Fibroblast of skin of left biceps (primary cell): ENCODE measurements at places on chromosomes 4 and X.

- DNase-seq = no peak
These were observed 88.6 kb downstream of the APBB2 start for GRCh38 chr4:41125558-41126311.

- DNase-seq = no peak
These were observed 45.7 kb upstream of the INTU start for GRCh38 chr4:127586922-127587571.

- no peak for DNase-seq
These were observed 605.1 kb downstream of the BCOR start for GRCh38 chrX:39492497-39493162.

DNA sequence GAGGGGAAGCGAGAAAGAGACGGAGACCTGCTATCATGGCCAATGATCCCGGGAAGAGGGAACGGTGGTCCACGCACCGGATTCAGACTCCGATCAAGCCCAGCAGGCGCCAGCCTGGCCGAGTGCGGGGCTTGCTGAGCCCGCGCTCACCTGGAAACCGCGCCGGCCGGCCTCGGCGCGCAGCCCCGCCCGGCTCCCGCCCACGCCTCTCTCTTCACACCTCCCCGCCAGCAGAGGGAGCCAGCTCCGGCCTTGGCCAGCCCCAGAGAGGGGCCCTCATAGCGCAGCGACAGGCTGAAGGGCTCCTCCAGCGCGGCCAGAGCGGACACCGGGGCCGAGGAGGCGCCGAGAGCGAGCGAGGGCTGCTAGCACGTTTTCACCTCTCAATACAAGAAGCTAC is 36.8 kb upstream of the SPANXN2 start:
- no peak for DNase-seq

DNA sequence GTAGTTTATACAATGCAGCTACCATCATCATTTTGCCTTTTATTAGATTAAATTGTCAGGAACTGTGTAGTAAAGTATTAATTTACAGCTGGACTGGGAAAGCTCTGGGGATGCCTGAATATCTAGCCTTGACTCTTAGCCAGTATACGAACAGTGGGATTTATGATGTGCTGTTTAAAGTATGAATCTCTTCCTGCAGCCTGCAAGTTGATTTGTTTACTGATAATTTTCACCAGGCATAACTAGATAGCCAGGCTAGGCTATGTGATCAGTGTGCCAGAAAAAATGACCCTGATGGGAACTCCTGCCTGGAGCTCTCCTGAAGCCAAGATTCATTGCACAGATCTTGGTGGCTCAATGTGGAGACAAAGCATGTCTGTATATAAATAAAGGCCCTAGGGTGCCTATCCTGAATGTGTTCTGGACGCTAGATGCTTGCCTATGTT is 119.2 kb downstream of the SCLT1 start:
- DNase-seq = no peak

GRCh38 chr4:182449930-182450439 is 206.8 kb downstream of the TENM3 start:
- no peak for DNase-seq

DNA sequence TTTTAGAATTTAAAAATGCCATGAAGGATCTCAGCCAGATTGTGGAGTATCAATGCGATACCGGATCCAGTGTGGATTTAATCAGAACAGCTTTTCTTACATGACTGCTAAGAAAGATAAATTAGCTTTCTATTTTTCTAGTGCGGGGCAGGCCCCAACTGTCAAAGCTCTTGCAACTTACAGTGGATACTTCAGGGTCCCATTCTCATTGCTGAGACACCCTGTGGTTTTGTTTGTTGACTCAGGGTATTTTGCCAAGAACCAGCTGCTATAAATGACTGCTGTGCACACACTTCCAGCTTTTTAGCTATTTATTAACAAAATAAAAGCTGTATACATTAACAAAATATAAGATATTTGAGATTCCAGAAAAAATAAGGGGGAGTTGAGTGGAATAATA is 166.4 kb downstream of the DCLK2 start:
- no peak for DNase-seq

GRCh38 chrX:16060252-16060651 is 63.1 kb upstream of the GRPR start:
- no peak for DNase-seq

GRCh38 chr4:25092139-25092538 is 61.4 kb upstream of the LGI2 start:
- DNase-seq = no peak

DNA sequence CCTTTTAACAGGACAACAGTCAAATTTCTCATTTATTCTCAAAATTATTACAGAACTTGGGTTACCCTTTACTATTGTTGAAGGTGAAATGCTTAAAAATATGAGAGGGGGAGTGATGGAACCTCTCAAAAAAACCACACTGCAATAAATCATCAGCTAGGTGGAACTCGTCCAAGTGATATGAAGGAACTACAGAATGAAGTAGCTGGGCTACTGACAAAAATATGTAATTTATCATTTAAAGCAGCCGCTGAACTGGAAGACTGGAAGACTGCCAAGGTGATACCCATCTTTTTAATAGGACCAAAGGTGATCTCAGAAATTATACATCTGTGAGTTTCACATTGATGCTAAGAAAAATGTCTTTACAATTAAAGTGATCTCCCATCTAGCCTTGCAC is 597.7 kb upstream of the TENM3 start:
- DNase-seq = no peak

DNA sequence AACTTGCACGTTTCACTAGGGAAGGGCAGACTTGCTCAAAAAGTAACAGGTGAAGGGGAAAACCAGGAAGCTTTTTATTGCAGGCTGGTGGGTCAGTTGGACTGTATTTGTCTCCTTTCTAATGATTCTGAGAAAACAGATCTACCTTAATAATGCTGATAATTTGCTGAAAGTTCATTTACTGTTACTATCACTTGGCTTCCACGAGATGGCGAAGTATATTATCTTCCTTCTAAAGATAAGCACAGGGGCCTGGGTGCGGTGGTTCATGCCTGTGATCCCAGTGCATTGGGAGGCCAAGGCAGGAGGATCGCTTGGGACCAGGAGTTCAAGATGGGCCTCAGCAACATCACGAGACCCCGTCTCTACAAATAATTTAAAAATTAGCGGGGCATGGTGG is 16.4 kb downstream of the CCKAR start:
- DNase-seq = no peak

GRCh38 chr4:77510367-77510766 is 95.3 kb upstream of the CXCL13 start:
- no peak for DNase-seq
